ENCODE measurements at places on chromosomes 6 and 20.

DNA sequence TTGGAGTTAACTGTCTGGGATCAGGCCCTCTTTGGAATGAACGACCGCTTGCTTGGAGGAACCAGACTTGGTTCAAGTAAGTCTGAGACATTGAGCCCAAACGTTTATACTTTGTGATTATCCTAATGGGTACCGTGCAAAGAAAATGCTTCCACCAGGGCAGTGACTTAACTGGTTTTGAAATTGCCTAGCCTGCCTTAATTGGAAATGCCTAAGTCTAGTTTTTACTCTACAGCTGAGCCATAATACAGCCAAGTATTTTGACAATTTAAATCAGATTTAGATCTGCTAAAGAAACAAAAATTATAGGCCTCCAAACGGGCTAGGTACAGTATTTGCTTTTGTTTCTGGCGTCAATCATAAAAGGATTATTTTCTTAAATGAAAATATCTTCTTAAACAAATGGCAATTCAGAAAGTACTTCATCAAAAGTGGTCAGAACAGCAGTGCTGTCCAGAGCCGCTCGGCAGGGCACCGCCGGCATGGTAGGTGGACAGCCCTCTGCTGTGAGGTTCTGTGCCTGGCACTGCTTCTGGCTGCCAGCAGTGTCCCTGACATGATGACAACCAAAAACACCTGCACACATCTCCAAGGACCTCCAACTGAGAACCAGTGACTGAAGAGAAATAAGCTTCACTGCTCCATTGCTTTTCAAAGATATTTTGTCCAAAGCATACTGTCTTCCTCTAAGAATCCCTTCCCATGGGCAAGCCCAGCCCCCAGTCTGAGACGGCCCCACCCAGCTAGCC lies 55.6 kb downstream of the EZR start:
- peak; percentile 29 for DNase-seq

- no peak for DNase-seq
These were observed 18.9 kb upstream of the GTF3C6 start for GRCh38 chr6:110939429-110940200.

DNA sequence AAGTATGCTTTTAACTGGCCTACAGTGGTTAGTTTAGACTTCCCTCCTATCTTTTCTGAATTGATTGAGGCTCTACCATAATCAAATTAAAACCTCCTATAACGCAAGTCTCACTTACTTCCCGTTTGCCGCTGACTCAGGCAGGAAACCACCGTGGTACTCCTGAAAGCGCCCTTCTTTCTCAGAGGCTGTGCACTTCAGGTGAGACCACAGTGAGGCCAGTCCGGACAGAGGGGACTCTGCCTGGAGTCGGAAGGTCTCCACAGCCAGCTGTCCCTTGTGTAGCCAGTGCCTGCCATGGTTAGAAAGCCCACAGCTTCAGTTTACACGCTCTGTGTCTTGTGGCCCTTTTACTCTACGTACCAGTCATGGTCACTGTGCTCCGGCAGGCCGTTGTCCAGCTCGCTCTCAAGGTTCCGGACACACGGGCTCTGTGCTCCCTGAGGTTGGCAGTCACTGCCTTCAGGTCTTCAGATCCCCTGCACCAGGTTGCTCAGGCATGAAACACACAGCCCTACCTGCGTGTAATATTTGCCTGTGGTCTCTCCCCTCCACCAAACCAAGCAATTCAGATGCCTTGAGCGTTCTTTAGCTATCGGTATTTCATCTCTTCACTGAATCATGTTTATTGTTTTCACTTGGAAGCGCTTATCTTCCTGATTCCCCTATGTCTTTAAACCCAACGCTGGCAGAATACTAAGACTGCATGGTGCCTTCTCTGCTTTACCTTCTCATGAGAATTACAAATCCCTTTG lies 178.8 kb downstream of the SMOC2 start:
- DNase-seq, result no peak

GRCh38 chr20:24100370-24101011 lies 111.9 kb upstream of the GGTLC1 start:
- DNase-seq, result peak; percentile 84

DNA sequence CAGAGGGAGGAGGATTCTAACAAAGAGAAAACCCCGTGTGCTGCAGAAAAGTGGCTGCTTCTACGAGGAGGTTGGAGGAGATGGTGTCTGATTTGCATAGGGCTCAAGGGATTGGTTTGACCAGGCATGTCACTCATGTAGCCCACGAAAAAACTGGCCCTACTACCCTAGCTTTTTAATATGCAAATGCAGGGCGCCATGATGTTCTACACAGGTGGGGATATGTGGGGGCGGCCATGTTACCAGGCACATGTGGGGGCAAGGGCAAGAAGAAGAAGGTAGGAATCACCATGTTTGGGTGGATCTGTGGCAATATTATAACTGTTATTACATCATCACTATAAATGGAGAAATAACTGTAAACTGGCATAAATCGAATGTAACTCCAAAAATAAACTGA lies 9.9 kb downstream of the KIAA1755 start:
- no peak for DNase-seq

DNA sequence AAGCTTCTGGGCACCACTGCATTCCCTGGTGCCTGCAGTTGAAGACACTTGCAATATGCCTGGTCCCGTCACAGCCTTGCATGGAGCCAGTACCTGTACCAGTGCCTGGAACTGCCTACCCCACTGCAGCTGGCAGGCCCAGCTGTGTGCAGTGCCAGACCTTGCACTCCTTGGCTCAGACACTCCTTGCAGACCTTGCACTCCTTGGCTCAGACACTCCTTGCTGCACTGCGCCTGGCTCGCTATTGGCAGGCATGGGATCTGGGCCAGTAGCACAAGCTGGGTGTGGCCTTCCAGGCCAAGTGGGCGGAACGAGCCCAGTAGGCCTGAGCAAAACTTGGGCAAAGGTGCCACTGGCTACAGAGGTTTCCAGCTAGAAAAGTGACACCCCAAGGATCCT lies 1189.1 kb downstream of the GRIK2 start:
- no peak for DNase-seq

- DNase-seq, result no peak
These were observed 19.4 kb upstream of the MUC21 start for GRCh38 chr6:30964075-30964474.

DNA sequence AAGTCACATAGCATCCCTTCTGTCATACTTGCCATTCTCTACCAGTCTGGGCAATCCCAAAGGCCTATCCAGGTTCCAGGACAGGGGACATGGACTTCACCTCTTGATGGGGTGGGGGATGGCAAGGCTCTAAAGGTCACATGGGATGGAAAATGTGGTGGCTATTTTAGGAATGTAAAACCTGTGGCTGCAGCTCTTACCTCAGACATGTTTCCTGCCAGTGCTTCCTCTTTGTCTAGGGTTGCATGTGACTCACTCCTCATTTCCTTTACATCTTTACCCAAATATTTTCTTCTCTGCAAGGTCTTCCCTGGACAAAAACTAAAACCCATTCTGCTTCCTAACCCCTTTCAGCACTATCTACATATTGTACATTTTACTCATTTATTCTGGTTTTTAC lies 135.7 kb downstream of the BTBD3 start:
- no peak for DNase-seq

- DNase-seq, result no peak
These were observed 8.2 kb downstream of the ASXL1 start for GRCh38 chr20:32366380-32366779.

DNA sequence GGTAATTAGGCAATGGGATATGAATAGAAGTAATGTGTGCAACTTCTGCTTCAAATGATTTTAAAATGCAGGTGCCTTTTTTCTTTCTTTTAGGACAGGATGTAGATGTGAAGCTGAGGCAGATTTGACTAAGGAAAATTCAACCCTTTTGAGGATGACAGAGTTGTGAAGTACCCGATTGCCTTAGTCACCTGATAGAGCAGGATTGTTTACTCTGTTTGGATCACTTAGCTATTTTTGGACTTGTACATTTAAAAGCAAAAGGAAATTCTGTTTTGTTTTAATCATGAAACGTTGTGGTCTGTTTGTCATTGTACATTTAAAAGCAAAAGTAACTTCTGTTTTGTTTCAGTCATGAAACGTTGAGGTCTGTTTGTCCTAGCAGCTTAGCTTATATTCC lies 143.4 kb downstream of the FAM83B start:
- DNase-seq, result no peak

GRCh38 chr6:68094070-68094469 lies 541.0 kb upstream of the ADGRB3 start:
- DNase-seq, result no peak

DNA sequence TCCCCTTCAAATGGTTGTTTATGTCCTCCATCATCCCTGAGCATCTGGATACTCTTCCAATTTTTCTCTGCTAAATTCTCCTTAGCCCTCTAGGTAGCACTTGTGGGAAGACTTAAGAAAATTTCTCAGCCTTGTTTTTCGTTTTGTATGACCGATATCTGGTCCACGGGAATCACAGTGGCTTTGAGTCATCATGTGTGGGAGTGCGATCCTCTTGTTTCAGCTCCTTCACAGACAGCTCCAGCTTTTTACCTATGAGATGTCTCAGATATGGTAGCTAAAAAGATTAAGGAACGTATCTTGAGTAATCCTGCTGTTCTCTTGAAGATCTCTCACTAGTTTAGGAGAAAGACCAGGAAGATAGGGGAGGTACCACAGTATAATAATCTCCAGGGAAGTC lies 196.1 kb downstream of the GRM1 start:
- DNase-seq, result no peak

GRCh38 chr6:79812195-79812594 lies 135.2 kb downstream of the ELOVL4 start:
- DNase-seq, result no peak

- DNase-seq, result peak; percentile 35
These were observed 330.5 kb downstream of the EPHA7 start for GRCh38 chr6:93088621-93089501.

DNA sequence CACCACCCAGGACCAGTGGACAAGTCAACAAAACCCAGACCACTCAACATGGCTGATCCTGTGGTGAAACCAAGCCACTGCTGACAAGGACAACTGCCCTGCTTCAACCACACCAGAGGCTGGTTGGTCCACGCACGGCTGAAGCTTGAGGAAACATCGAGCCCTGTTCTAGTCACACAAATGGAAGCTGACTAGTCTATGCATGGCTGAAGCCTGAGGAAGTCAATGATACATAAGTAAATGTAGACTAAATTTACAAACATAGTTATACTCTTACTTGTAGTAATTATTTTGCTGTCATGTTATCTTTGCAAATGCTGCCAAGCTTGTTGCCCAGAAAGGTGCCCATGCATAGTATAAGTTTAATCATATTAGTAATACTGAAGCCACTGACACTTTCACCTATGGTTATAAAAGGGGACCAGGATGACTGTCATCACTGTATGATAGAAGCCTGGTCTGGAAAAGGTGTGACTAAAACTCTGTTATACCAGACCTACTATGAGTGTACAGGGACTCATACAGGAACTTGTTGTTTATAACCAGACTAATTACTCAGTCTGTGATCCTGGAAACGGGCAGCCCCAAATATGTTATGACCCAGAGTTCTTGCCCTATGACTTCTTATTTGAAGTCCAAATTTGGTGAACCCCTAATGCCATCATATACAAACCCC lies 5.6 kb downstream of the IL22RA2 start:
- no peak for DNase-seq

GRCh38 chr20:5895626-5896025 lies 54.7 kb downstream of the TRMT6 start:
- no peak for DNase-seq

DNA sequence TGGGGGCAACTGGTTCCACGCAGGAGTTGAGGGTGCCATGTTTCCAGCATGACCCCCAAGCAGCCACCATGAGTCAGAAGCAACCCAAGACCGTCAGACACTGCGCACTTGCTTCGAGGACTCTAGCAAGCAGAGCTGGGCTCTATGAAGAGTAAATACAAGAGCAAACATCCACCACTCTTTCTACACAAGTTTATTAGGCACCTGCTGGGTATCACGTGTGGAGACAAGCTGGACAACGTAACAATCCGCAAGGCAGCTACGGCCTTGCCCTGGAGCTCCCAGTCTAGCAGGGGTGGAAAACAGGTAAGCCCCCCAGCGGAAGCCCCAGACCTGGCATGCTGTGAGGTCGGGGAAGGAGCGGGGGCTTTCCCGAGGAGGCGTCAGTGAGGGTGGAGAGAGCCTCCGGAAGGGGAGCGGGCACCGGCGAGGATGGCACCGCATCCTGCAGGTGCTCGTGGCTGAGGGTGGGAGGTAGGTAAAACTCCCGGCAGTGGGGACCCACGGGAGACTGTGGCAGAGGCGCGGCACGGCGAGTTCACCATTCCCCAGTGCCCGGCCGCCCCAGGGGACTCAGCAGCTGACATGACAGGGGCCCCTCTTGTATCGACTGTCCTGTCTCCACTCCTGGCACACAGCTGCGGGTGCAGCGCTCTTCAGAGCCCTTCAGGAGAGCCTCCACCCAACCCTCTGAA lies 33.6 kb downstream of the GNAS-AS1 start:
- no peak for DNase-seq

DNA sequence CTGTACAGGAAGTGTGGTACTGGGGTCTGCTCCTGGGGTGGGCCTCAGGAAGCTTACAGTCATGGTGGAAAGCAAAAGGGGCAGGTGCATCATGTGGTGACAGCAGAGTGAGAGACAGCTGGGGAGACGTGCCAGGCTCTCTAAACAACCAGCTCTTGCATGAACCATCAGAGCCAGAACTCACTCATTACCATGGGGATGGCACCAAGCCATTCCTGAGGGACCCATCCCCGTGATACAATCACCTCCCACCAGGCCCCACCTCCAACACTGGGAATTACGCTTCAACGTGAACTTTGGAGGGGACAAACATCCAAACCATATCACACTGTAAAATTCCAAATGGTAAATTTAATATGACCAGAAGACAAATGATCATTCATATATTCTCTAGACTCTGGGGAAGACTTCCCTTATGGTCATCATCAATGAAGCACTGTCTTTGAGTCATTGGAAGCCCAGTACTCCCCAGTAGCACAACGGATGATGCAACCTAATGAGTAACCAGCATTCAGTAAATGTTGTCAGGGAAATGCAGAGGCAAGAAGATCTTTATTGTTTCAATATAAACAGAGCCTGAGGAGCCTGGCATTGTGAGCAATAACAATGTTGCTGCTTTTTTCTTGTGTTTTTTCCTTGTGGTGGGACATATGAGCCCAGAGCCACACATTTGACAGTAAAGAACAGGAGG lies 48.2 kb upstream of the RALY start:
- DNase-seq, result no peak

DNA sequence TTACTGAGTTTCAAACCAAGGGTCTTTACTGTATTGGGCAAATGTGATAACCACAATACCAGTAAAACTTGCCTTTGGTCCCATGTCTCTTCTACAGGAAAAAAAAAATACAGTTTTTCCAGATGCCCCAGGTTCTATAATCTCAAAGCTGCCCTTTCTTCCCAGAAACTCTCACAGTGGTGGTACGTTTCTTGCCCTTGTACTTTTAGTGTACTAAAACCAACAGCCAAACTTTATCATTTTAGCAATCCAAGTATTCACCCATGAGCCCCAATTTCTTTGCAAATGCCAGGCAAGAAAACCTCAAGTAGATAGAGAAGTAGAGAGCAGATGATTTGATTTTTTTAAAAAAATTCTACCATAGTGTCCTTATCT lies 157.8 kb downstream of the OR2B2 start:
- no peak for DNase-seq

DNA sequence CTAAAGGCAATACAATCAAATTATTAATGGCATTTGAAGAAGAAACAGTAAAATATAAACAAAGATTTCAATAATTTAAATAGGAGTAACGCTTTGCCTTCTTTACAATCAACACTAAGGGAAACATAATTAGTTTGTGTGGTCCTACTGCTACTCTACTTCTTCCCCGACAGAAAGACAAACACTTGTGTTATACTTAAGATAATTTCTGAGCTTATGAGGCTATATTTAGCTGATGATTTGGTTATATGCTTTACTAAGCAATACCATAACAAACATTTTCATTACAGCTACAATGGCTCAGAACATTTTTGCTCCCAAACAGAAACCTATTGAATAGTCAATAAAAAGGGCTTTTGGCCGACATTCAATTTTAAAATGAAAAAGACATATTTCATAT lies 1217.2 kb upstream of the GJE1 start:
- no peak for DNase-seq
